ENCODE measurements at places on chromosomes 5 and 9.

DNA sequence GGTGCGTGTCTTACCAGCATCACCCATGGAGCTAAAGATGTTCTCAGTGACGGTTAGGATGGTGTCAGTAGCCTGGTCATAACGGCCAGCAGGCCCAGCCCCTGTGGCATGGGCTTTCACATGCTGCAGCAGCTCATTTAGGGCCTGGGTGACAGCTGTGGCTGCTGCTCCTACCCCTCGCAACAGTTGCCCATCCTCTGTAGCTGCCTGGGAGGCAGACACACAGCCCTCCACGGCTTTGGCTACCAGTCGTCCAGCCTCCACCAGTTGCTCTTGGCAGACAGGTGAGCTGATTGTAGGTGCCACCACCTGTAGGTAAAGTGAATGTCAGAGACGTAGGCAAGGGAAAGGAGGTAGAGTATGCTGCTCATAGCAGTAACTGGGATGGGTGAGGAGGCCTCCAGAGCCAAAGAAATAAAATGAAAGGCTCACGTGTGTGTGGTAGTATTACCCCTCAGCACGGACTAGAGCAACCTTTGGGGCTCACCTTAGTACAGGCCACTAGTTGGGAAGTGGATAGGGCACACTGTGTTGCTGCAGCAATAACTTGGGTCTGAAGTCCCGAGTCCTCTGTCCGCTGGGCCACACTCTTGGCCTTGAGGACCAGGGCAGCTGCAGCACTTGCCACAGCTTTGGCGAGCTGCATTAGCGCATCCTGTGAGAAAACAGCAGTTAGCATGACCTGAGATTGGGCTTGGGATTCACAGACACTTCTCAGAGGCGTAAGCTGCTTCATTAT, 14.7 kb downstream of the TLN1 start:
- DNase-seq = no peak

GRCh38 chr9:23829580-23830475, 3.8 kb upstream of the ELAVL2 start:
- DNase-seq = no peak

DNA sequence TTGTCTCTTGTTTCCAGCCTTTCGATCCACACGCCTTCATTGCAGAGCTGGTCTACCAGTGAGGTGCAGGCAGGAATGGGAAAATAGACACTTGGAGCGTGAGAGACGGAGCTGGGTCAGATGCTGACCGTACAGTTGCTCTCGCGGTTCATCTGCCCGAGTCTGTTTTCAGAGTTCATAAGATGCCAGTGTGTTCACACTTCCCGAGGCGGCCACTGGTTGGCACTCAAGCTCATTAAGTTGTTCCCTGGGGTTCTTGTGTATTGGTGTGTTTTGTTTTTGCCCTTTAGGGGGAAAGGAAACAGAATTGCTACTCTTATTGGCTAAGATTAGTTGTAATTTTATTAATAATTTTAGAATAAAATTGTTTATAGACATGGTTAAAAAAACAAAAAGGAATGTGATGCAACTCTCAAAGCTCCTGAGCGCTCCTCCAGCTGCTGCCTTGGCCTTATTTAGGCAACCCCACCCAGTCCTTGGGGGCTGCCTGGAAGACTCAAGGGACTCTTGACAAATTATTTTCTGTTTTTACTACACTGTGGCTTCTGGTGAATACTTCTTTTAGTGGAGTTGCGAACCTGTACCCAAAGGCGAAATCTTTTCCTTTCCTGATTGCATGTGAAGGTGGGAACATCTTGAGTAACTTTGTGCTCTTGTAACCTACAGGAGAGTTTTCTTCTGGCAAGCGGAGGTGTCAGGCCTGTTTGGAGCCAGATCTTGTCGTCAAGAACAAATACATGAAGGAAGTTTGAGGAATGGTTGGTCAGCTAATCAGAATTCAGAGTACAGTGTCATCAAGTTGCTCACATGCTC, 146.1 kb downstream of the MAST4 start:
- no peak for DNase-seq

GRCh38 chr5:139061856-139062255, 136.3 kb downstream of the SIL1 start:
- DNase-seq = no peak

DNA sequence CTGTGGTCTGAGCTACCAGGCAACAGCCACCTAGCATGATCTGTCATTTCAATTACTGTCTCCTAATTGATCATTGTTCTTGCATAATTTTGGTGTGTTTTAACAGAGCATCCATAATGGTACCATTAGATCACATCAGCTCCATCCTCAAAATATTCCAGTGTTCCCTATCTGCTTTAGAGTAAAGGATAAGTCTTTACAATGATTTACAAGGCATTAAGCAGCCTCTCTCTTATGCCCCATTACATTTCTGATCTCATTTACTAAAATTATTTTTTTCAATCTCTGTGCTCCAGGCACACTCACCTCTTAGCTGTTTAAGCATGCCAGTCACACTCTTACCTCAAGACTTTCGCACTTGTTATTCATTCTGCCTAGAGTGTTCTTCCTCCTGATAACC, 389.9 kb upstream of the PTPRD start:
- DNase-seq = no peak

GRCh38 chr5:59097116-59097515, 514.2 kb downstream of the RAB3C start:
- no peak for DNase-seq

DNA sequence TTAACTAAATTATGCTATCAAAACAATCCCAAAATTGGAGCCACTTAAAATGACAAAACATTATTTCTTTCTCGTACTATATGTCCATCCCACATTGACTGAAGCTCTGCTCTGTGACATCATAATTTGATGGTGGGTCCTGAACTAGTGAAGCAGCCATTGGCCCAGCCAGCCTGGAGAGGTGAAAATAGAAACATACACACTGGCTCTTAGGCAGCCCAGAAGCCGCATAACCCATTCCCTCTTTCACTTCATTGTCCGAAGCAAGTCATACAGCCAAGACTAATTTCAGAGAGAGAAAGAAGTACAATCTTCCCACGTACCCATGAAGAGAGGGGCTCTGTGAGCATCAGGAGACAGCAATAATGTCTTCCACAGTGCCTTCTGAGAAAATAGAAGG, 342.5 kb downstream of the NFIB start:
- no peak for DNase-seq

DNA sequence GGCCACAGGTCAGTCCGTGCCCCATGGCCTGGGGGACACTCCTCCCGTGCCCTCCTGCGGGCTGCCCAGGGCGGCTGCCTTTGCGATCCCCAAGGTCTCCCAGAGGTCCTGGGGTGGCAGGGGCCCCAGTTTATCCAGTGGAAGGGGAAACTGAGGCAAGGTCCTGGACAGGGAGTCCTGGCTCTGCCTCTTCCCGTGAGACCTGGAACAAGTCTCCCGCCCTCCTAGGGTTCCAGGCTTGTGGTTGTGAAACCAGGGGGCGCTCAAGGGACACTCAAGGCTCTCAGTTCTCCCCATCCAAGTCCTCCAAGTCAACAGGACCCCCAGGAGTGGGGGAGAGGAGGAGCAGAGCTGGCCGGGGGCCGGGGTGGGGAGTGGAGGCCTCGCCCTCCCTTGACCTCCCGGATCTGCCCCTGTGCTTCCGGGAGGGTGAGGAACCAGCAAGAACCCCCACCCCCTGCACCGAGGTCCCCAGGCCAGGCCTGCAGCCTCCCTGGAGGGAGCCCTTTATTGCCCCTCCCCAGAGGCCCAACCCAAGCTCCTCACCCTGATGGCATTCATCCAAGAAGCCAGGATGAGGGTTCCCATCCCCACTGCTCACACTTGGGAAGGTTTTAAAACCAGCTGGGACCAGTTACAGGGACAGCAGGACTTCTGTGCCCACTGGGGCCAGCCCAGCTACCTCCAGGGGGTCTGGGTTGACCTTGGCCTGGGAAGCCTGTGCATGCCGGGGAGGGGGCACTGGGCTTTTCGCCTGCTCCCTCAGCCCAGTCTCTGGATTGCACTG, 24.7 kb upstream of the TMEM250 start:
- DNase-seq = peak; percentile 12

DNA sequence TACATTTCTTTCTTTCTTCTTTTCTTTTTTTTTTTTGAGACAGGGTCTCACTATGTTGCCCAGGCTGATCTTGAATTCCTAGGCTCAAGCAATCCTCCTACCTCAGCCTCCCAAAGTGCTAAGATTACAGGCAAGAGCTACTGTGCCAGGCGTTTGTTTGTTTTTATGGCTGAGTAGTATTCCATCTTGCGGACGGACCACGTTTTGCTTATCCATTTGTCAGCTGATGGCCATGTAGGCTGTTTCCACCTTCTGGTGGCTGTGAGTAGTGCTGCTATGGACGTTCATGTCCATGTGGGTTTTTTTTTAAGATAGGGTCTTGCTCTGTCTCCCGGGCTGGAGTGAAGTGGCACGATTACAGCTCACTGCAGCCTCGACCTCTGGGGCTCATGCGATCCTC, 2.5 kb downstream of the DOK3 start:
- DNase-seq = no peak

- no peak for DNase-seq
Measured at GRCh38 chr9:134128727-134129679, 6.9 kb upstream of the WDR5 start.

- DNase-seq = no peak
Measured at GRCh38 chr9:38352530-38353328, 39.8 kb upstream of the ALDH1B1 start.

- DNase-seq = no peak
Measured at GRCh38 chr9:124190761-124191160, 67.0 kb upstream of the NEK6 start.

GRCh38 chr9:137355761-137356365, 53.8 kb upstream of the NRARP start:
- DNase-seq = no peak

DNA sequence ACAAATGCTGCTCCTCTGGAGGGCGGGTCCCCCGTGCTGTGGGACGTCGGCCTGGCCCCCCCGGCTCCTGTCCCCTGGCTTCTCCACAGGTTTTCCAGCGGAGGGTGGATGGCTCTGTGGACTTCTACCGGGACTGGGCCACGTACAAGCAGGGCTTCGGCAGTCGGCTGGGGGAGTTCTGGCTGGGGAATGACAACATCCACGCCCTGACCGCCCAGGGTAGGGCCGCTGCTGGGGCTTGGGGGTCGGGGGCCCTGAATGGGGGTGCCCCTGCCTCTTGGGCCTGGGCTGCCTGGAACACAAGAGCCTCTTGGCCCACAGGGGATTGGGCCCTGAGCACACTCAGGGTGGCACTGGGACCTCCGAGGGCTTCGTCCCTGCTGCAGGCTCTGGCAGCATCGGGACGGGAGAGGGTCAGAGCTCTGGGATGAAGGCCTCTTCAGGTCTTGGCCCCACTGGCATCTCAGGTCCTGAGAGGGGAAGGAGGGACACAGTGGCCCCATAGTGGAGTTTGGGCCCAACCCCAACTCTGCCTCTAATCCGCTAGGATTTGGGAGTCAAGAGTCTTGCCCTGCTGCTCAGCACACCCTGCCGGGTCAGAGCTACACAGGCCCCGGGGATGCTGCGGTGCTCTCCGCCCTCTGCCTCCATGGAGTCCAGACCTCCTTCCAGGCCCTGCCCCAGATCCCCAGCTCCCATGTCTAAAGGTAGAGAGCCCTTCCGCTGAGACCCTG, 5.2 kb downstream of the FCN2 start:
- no peak for DNase-seq

GRCh38 chr5:142841511-142842265, 71.5 kb downstream of the ARHGAP26 start:
- no peak for DNase-seq

DNA sequence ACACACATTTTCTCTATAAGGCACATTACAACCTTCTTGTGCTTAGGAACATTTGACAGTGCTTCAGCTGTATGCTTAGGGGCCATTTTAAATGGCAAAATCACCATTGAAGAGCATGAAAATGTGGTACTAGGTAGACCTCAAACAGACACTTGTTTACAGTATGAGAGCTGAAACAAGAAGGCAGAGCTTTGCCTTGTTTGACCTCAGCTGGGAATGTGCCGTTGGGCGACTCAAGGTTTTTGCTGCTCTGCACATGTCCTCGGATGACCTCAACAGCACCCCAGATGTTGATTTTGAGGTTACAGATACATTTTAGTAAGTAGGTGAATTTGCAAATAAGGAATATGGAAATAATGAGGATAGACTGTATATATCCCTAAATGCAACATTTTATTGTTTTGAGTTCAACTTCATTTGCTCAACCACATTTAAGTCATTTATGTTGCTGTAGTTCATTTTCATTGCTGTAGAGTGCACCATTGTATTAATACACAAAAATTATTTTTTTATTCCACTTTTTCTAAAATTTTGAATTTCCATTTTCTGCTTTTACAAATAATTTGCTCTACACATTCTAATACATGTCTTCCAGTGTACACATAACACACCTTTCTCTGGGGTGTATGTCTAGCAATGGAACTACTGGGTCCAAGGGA, 206.8 kb downstream of the NR3C1 start:
- DNase-seq = no peak

DNA sequence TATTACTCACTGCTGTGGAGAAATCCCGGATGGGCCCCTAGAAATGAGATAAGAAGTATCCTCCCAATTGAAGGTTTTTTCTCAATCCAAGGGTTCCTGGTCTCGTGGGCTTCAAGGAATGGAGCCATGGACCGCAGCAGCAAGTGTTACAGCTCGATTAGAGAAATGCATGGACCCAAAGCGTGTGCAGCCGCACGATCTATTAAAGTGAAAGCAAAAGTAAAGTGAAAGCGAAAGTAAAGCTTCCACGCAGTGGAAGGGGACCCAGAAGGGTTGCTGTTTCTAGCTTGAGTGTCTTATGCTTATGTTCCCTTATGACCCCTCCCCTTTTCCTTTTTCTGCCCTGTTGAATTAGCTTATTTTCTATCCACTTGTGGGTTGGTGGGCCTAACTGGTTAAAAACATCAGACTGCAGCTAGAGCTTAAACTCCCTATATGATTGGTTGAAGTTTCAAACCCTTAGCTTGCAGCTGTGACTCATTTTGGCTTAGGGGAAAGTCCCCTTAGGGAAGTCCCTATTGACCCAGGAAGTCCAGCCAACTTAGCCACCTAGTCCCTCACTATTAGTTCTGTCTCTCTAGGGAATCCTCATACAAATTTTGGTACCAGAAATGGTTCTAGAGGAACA, 1111.8 kb downstream of the TAF11L14 start:
- DNase-seq = peak; percentile 48

DNA sequence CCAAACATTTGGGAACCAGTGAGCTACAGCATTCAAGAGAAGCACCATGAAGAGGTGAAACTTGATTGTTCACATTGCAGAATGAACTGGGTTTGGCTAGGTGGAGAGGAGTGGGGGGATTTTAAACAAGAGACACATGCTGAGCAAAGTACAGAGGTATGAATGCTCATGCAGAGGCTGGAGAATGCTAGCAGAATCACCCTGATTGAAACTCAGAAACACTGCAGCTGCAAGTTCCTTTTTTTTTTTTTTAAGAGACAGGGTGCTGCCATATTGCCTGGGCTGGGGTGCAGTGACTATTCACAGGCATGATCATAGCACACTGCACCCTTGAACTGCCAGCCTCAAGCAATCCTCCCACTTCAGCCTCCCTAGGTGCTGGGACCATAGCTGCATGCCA, 35.1 kb downstream of the DENND1A start:
- peak; percentile 10 for DNase-seq

DNA sequence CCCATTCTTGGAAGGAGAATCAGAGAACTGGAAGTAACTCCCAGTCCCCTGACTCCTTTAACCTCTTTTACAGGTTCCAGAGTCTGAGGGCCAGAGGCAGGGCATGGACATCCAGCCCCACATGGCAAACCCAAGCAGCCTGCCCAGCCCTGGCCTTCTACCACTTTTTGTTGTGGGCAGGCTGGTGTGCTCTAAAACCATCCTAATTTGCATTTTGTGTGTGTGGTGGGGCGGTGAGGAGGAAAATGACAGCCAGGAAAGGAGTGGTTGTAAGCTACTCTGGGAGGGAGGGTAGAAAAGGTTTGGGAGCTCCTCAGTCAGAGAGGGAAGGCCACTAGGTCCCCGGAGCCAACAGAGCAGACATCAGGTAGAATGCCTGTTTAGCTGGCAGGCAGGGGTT, 90.6 kb downstream of the PSD2 start:
- DNase-seq = no peak

GRCh38 chr5:71932131-71932654, 175.1 kb upstream of the MAP1B start:
- no peak for DNase-seq

All from HL-60 (cell line).